CD4-positive, alpha-beta T cell treated with Interleukin-2 at 100 ng/mL for 4 hours (primary cell): ENCODE measurements at places on chromosomes 6 and 20.

- no peak for DNase-seq
Measured at GRCh38 chr6:51472745-51473487, 614.5 kb downstream of the PKHD1 start.

GRCh38 chr6:19268117-19268516, 569.1 kb upstream of the ID4 start:
- no peak for DNase-seq

DNA sequence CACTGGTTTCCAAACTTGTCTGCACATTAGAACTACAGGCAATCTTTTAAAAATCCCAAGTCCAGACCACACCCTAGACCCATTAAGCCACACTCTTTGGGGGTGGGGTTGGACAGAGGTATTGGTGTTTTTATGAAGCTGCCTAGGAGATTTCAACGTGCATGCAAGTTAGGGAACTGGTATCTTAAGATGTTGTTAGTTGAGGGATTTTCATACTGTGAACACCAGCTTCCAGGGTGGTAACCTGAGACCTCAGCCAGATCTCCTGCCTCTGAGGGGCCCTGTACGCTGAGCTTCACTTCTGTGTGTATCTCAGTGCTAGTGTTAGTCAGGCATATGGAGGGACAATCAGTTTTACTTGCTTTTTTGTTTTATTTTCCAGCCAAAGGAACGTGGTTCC, 138.0 kb downstream of the UTRN start:
- DNase-seq, result no peak

GRCh38 chr20:40938020-40938419, 90.6 kb upstream of the TOP1 start:
- no peak for DNase-seq

GRCh38 chr6:107386340-107386739, 73.0 kb downstream of the PDSS2 start:
- DNase-seq, result no peak

- no peak for DNase-seq
Measured at GRCh38 chr6:20455251-20455940, 53.7 kb downstream of the E2F3 start.

DNA sequence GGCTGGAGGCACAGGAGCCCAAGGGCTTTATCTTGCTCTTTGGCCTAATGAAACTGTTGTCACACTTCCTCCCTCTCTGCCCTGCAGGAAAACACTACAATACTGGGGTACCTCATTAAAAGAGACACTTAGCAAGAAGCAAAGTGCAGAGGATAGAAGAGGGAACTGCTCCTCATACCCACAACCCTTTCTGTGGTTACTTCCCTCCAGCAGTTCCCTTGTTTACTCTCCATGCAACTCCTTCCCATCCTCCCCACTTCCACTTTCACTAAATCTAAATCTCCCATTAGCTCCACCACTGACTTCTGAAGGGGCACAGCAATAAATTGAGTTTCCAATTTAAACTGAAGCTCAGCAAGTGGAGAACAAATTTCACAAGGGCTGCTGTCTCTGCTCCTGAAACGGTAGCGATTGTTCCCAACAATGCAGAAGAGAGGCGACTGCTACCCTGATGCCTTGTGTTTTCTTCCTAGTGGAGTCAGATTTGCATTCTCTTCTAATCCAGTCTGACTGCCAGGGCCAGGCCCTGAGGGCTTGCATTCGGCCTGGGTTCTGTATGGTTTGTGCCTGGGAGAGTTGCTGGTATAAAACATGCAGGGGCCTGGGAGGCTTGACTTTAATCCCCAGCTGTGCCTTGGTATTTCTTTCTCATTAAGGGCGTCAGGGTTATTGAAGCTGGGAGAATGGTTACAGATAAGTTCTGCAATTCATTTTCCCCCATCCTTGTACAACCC, 454.7 kb downstream of the TFAP2B start:
- no peak for DNase-seq

- DNase-seq, result peak; percentile 47
Measured at GRCh38 chr6:152206072-152206818, 398.8 kb downstream of the ESR1 start.

DNA sequence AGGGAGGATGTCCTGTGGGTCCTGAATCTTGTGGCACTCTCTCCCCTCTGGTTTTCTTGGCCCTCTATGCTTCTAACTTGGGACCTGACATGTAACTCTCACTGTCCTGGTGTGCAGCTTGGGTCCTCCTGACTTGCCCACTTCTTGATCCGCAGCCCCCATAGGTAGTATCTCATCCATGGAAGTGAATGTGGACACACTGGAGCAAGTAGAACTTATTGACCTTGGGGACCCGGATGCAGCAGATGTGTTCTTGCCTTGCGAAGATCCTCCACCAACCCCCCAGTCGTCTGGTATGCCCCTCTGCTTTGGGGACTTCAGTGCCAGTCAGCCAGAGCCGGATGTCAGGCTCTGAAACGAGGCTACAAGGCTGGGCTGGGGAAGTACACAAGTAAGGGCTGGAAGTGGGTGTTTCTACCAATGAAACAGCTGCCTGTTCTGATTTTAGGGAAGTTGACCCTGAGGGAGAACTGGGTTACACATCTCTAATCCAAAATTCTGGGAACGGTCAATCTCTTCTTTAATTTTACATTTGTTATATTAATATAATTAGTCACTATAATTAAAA, 641 bp downstream of the DBNDD2 start:
- no peak for DNase-seq

DNA sequence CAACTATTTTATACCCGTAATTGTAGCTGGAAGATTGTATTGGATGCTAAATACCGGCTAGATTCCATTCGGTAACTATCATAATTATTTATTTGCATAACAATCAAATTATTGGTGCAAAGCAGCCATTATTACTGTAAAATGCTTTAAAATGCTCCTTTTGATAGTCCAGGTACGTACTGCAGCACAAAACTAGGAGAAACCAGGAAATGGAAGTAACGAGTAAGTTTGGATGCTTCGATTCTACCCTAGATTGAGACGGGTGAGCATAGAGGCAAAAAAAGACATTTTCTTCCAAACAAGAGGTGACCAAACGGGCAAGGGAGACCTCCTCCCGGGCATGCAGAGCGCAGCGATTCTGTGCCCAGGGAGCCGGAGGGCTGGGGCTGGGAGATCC, 469 bp upstream of the XRN2 start:
- no peak for DNase-seq

DNA sequence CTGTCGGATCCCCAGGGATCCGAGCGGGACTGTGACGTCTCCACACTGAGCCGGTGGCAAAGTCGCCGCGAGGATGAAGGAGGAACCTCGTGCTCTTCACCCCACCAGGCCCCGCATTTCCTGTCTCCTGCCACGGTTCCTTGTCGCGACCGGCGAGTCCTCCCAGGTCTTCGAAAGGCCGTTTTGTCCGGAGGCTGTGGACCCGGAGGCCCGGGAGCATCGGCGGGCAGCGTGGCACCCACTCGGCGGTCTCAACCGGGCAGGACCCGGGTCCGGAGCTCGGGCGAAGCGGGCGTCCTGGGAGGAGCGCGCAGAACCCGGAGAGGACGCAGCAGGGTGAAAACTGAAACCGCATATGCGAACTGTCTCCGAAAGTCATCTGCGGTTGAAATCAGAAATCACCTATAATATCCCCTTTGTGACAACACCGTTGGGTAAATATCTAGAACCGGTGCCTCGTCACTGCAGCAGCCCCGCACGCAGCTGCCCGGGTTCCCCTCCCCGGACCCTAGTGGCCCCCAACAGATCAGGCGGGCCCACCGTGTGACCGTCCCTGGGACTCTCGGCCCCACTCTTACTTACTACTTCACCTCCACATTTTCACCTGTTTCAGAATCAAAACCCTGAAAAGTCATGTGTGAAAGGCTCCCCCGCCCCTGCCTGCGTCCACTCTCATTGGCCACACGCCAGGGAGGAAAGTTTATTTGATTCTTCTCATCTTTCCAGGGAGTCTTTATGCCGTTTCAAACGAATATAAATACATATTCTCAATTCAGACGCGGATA, 3.1 kb upstream of the ULBP2 start:
- DNase-seq, result peak; percentile 52

DNA sequence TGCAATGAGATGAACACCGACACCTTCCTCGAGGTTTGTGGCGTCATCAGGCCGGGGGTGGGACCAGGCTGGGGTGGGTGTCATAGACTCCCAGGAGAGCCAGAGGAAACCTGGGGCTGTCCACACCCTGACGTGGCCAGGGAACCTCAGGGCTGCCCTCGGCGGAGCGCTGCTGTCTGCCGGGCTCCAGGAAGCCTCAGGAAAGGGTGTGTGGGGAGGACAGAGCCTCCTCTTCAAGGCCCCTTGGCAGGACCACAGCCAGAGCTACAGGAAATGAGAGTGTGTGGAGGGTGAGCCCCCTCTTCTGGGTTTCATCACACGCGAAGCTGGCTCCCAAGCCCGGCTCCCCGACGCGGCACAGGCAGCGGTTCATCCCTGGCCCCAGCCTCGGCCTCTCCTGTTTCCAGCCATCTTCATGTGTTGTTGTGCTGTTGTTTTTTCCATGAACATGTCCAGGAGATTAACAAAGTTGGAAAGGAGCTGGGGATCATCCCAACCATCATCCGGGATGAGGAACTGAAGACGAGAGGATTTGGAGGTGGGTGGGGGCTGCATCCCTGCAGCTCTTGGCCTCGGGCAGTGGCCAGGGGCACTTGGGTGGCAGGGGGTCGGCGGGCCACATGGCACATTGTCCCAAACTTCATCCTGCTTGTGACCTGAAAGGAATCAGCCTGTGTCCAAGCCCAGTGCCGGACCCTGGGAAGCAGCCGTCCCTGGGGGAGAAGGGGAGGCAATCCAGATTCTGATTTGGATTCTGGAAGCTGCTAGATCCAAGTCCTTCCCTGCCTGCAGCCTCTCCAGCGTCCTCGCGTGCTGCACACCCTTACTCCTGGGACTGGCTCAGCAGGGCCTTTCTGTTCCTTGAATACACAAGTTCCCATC, 6.4 kb downstream of the NPEPL1 start:
- no peak for DNase-seq

DNA sequence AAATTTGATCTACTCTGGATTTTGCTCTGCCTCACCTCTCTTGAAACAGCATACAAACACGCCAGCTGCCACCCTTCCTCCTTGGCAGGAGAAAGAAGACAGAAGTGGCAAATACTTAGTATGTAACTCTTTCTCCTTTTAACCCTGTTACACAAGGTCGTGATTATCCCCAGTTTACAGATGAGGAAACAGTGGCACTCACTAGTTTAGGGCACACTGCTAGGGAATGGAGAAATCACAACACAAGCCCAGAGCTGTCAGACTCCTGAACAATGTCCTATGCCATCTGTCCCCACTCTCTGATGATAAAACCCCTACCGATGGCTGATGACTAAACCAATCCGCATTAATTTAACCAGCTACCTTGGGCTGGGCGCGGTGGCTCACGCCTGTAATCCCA, 79.7 kb downstream of the FGD2 start:
- DNase-seq, result no peak

- DNase-seq, result no peak
Measured at GRCh38 chr20:46171909-46172308, 53.8 kb downstream of the CD40 start.

DNA sequence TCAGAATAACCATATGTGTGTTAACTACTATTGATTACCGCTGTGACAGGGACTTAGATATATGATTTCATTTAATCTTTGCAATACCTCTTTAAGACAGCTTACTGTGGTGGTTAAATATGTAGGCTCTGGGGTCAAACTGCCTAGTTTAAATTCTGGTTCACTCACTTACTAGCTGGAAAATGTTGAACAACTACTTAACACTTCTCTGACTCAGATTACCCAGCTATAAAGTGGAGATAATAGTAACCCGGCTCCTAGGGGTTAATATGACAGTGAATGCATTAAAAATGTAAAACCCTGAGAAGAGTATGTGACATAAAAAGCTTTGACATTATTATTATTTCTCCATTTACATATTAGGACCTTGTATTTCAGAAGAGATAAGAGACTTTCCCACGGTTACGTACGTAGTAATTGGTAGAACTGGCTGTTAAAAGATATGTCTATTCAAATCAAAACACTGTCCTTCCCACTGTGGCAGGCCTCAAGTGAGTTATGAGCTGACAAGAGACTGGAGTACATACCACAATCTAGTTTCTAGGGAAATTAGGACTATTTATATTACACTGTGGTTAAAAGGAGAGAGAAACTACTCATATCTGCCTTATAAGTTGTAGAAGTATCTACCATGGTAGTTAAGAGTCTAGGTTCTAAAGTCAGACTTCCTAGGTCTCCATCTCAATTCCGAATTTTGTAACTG, 4.4 kb upstream of the PLCB1 start:
- DNase-seq, result no peak

- no peak for DNase-seq
Measured at GRCh38 chr6:160730911-160731310, 28.9 kb downstream of the PLG start.

DNA sequence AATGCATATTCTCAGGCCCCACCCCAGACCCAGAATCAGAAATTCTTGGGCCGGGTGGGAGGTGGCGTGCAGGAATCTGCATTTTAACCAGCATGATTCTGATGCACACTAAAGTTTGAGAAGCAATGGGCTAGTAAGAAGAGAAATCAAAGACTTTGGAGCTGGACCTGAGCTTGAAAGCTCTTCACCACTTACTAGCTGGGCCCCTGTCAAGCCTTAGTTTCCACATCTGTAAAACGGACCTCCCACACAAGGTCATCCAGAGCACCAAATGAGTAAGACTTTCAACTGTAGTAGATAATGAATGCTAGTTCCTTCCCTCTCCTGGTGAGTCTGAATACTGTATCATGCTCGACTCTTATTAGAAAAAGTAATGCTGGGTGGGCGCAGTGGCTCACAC, 87.0 kb downstream of the TBC1D7 start:
- DNase-seq, result no peak

DNA sequence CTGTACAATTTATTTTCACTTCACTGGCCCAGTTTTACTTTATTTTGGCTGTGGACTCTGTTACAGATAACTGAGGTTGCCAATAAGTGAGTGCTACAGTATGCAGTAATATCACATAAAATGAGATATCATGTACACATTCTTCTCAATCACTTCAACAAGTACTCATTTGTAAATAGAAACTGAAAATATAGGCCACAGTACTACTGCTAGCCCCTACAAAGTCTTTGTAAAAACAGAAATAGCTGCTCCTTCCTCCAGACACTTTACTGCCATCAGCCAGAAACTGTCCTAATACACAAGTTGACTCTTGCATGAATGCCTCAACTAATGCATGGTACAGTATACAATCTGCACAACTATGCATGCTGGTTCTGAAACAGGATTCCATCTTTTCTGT, 9.2 kb downstream of the DTNBP1 start:
- no peak for DNase-seq

DNA sequence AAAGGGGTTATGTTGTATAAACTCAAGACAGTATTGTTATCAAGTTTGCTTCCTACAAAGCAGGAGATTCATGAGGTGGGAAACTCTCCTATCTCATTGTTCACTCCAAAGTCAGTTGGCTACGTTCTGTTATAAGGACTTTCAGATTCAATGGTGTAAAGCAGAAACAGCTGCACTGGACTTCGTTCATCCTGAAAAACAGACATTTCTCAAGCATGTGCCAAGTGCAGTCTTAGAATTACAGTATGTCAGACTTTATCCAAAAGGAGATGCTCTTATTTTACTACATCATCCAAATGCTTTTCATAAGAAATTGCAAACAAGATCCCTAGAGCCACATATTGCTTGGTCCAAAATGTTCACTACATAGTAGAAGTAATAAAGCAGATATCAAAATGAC, 14.9 kb downstream of the COL21A1 start:
- no peak for DNase-seq
